ENCODE measurements at places on chromosomes 2 and 18. TPM values are rescaled to one million over a fixed set of nuclear protein-coding genes. Genes with fewer than 3 reads are reported as not detected.

TLX2 gene
- polyA plus RNA-seq, result not detected

GRCh38 chr2:146979746-146980145 lies 865.1 kb upstream of the ACVR2A start:
- no peaks in the 10 kb centered on the region for H3K27me3 ChIP-seq
- no peak overlapping the region for H3K4me3 ChIP-seq
- H3K27ac ChIP-seq, result no peak overlapping the region
- no peaks in the 10 kb centered on the region for H3K36me3 ChIP-seq
- H3K4me1 ChIP-seq, result no peaks in the 10 kb centered on the region
- DNase-seq, result no peak

- no peak overlapping the region for H3K4me3 ChIP-seq
- H3K27ac ChIP-seq, result no peak overlapping the region
- H3K27me3 ChIP-seq, result no peaks in the 10 kb centered on the region
- H3K36me3 ChIP-seq, result no peaks in the 10 kb centered on the region
- no peak for DNase-seq
Measured at GRCh38 chr2:223418131-223418530, 184.0 kb downstream of the SCG2 start.

DNA sequence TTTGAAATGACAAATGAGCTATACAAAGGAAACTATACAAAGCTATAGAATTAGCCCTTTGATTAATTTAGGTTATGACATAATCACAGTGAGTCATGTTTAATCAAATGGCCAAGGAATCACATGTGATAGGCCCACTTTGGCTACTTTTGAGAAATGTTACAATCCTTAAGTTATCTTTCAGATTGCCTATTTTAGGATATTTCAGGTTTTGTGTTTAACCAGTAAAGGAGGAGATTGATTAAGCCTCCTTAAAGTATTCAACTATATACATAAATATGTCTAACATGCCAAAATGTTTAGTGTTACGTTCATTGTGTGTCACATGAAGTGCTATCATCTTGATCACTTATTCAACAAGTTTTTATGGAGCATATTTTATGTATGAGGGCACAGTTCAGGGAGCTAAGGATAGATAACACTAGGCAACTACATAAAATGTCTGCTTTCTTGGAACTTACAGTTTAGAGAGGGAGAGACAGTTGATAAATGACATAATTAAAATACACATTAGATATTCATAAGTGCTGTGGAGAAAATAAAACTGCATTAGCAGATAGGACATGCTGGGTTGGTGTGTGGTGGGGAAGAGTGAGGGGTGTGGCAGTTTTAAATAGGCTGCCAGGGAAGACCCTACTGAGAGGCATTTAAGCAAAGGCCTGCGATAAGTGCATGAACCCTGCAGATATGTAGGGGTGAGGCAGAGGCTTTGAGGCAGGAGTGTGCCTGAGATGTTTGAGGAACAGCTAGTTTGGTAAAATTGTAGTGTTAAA lies 77.2 kb downstream of the LTBP1 start:
- DNase-seq, result no peak
- H3K36me3 ChIP-seq, result no peaks in the 10 kb centered on the region
- peaks cover 29% of the 10 kb centered on the region for H3K27me3 ChIP-seq

GRCh38 chr18:57780318-57780705 lies 22.8 kb downstream of the ATP8B1 start:
- no peak for DNase-seq
- peaks cover 24% of the 10 kb centered on the region for H3K4me1 ChIP-seq
- no peak overlapping the region for H3K27ac ChIP-seq

- H3K36me3 ChIP-seq, result no peaks in the 10 kb centered on the region
- DNase-seq, result no peak
- H3K4me3 ChIP-seq, result no peak overlapping the region
- no peaks in the 10 kb centered on the region for H3K4me1 ChIP-seq
- H3K27me3 ChIP-seq, result no peaks in the 10 kb centered on the region
Measured at GRCh38 chr2:192827735-192828134, 633.0 kb upstream of the TMEFF2 start.

DNA sequence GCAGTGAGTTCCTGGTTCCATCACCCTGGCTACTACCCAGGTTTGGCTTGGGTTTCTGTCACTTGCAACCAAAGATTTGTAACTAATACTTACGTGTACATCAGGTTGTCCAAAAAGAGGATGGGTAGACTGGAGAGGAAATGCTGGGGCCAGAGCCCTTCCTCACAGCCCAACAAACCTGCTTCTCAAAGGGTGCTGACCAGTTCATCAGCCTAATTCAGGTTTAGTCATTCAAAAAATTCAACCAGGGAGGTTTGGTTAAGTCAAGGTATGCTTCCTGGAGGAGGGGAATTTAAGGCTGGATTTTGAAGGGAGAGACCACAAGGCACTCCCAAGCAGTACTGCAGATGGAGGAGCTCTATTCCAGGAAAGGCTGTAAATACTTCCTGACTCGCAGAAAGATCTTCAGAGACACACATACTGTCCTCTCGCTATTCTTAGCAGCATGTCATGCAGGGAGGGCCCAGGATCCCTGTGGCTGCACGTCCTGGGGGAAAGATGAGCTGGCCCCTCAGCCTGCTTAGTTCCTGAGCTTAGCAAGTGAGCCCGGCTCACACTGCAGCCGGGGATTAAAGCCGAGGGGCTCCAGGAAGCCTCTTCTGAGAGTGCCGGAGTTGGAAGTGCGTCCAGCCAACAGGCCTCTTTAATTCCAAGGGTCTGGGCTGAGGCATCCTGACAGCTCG lies 40.0 kb upstream of the BIN1 start:
- no peaks in the 10 kb centered on the region for H3K36me3 ChIP-seq
- H3K27ac ChIP-seq, result no peak overlapping the region
- no peaks in the 10 kb centered on the region for H3K27me3 ChIP-seq
- no peaks in the 10 kb centered on the region for H3K4me1 ChIP-seq
- no peak overlapping the region for H3K4me3 ChIP-seq
- DNase-seq, result no peak

Measured in naive thymus-derived CD8-positive, alpha-beta T cell (primary cell).